CD4-positive, alpha-beta T cell treated with Interferon alpha-2 for 1 hour (primary cell): ENCODE measurements at places on chromosomes 7 and 10.

DNA sequence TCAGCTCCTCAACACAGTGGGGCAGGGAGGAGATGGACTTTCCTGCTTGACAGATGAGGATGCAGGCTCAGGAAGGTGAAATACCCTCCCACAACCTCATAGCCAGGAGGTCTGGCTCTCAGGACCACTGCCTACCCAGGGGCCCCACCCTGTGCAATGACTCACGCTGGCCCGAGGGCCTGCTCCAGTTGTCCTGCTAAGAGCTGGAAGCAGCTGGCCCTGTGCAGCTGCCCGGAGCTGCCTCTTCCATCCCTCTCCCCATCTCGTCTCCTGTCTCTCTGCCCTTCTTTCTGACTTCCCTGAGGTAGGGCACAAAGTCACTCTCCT lies 123.9 kb downstream of the ZMIZ1 start:
- no peak for DNase-seq

DNA sequence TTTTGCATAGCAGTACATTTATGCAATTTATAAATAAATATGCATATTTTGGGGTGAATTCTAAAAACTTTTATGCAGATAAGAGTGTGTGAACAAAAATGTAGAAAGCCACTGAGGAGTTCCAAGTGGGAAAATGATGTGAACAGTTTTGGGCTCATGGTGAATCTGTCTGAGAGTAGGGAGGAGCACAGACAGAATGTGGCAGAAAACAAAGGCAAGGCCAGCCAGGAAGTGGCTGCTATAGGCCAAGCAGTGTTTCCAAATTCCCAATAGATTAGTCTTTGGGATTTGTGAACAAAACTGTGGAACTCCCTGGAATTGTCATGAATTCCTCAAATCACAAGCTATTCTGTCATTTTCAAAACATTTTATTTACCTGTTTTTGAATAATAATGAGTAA lies 73.6 kb upstream of the AMPH start:
- DNase-seq, result no peak

DNA sequence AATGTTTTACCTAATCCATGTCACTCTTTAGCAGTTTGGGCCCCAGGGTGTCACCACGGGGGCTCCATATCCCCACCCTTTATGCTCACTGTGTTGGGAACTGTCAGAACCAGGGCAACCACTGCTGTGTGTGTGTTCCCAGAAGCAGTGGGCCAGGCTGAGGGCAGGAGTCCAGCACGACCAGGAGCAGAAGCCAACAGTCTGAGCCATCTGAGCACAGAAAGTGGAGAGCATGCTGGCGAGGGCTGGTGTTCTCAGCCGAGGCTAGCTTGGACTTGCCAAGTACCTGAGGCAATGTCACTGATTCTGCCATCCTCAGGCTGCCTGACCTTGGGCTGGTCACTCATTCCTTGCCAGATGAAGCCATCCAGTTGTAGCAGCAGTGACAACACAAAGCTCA lies 285.0 kb downstream of the BMPER start:
- no peak for DNase-seq

GRCh38 chr10:24206926-24207325 lies 2.0 kb upstream of the KIAA1217 start:
- no peak for DNase-seq

GRCh38 chr10:119409906-119410305 lies 132.6 kb downstream of the RGS10 start:
- DNase-seq, result no peak

- peak; percentile 61 for DNase-seq
Measured at GRCh38 chr7:97027427-97028234, 3.0 kb upstream of the DLX5 start.

DNA sequence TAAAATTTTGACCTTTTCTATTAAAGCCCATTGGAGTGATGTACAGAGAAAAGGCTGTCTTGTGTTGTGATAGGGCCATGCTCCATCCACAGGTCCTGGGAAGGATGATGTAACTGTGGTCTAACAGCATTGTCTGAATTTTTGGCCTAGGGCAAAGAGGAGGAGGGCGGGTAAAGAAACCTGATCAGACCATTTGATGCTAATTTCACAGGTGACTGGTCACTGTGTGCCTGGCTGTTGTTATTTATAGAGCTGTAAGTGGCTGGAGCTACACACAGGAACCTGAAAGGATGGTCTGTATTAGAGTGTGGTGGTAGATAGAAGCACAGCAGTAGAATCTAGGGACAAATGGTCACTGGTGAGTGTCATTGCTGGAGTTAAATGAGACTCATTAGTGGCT lies 182.1 kb downstream of the AUTS2 start:
- DNase-seq, result no peak

DNA sequence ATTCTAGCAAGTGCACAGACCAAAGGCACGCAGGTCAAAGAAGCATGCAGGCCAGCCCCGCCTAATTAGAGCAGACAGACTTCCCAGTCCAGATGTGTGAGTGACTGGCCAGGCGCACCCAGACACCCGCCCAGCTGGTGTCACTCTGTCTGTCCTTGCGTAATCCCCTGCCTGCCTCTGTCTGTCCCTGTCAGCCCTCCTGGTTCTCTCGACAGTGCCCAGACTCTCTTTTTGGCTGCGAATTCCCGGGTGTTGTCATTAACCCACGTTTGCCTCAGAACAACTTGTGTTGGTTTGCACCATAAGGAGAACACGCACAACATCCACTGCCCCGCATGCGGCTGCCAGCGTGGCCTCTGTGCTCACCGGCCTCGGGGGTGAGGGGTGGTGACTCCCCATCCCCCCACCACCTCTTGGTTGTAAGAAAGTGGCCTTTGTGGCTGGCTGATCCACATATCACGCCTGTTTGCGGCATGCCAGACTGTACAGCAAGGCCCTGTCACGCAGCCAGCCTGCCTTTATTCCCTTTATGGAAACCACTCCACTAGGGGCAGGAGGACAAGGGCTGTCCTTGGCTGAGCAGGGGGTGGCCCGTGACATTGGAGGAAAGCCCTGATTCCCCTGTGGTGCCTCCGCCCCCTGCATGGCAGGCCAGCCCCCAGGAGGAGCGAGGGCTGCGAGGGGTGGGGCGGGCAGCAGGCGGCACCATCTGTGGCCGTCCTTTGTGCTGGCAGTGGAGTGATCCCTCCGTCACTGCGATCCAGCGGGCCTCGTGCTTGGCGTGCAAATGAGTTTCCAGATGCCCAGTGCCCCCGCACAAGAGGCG lies 72.8 kb upstream of the PPIF start:
- DNase-seq, result no peak

GRCh38 chr10:102280397-102281101 lies 35.2 kb downstream of the GBF1 start:
- DNase-seq, result no peak
